Activated T-helper 17 cell treated with anti-CD3 and anti-CD28 coated beads, Interleukin-2, amount 50 U/mL, for 72 hours (primary cell): ENCODE measurements at places on chromosomes 2 and 18.

GRCh38 chr2:12734914-12735654, 18.3 kb downstream of the TRIB2 start:
- H3K27me3 ChIP-seq = no peaks in the 10 kb centered on the region
- peaks cover 59% of the 10 kb centered on the region for H3K4me1 ChIP-seq
- peak overlapping the region; percentile 26 for H3K4me3 ChIP-seq
- H3K27ac ChIP-seq = peak overlapping the region; percentile 32
- H3K36me3 ChIP-seq = peaks cover 88% of the 10 kb centered on the region
- ATAC-seq = peak; percentile 58

DNA sequence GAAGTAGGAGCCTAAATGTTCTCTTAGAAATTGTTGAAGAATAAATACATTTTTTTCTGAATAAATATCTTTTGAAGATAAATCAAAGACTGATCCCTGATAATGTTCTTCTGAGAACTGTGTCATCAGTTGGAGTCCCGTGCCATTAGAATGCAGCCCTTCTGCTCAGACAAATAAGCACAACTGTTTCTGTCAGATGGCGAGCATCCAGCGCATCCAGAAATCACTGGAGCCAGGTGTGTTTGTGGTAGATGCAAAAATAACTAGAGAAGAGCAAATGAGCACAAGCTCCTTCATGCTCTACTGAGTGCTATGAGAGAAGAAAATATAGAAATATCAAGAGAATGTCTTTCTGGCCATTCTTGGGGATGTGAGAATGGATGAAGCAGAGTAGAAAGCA, 573.7 kb downstream of the THSD7B start:
- H3K27ac ChIP-seq = no peak overlapping the region
- no peaks in the 10 kb centered on the region for H3K4me1 ChIP-seq
- H3K36me3 ChIP-seq = no peaks in the 10 kb centered on the region
- ATAC-seq = no peak
- no peak overlapping the region for H3K4me3 ChIP-seq

DNA sequence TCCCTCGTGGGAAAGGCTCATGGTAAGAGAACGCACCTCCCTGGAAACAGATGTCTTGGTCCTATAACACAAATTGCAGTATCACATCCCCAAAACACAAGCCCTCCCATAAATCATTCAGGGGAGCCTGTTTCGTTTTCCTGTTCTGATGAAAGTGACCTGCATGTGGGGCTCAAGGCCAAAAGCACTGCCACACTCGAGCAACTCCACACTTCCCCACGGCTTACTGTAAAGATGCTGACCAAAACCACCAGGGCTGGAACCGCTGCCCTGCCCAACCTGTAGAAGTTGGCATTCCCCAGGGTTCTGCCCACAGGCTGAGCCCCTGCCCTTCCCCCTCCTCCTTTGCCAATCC, 139.7 kb downstream of the BCL11A start:
- no peaks in the 10 kb centered on the region for H3K36me3 ChIP-seq
- H3K4me1 ChIP-seq = no peaks in the 10 kb centered on the region
- no peak overlapping the region for H3K4me3 ChIP-seq
- peaks cover 12% of the 10 kb centered on the region for H3K27me3 ChIP-seq

- no peaks in the 10 kb centered on the region for H3K4me1 ChIP-seq
- ATAC-seq = no peak
Measured at GRCh38 chr18:26383454-26384270, 157.4 kb downstream of the TAF4B start.

DNA sequence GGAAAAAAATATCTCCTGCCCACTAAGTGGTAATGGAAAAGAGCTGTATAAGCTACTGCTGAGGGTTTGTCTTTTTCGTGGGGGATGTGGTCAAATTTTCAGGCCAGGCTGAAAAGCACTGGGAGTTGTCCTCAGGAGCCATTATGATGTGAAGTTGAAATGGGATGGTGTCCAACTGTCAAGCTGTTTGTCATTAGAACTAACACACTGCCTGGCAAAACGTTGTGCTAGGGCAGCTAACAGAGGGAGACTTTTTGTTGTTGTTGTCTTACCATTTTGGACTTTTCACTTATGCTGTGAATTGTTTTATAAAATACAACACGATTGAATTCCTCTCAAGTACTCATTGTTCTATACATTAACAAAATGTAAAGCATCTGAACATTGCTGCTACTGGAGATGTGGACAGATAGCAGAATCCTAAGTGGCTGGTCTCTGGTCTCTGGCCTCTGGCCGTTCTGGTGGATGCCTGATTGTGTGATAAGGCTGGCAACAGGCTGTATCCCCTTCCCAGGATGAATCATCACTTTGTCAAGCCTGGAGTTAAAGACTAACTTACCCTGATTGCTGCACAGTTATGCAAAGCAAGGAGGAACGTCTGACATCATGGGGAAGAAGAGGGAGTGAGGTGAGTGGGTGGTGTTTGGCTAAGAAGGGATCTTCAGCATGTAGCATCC, 2.3 kb downstream of the MYO1B start:
- peaks cover 4% of the 10 kb centered on the region for H3K4me1 ChIP-seq
- H3K4me3 ChIP-seq = peak overlapping the region; percentile 82
- ATAC-seq = no peak
- peaks cover 5% of the 10 kb centered on the region for H3K36me3 ChIP-seq
- H3K27ac ChIP-seq = no peak overlapping the region
- peaks cover 19% of the 10 kb centered on the region for H3K27me3 ChIP-seq

DNA sequence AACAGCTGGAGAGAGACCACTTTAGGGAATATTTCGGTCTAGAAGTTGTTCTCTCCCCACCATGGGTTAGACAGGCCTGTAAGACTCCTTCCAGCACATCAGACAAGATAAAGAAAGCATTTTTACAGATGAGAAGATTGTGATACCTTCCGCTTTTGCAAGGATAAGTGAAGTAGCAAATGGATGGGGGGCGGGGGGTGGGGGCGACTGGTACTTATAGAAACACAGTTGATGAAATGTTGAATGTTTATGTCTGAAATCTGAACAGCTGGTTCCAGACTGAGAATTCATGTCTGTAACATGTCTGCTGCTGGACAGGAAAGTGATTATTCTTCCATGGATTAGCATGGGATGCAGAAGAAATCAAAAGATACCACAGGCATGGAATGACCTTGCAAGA, 90.5 kb upstream of the FN1 start:
- H3K36me3 ChIP-seq = no peaks in the 10 kb centered on the region
- no peaks in the 10 kb centered on the region for H3K27me3 ChIP-seq
- no peak overlapping the region for H3K4me3 ChIP-seq
- H3K27ac ChIP-seq = no peak overlapping the region

- H3K27me3 ChIP-seq = peaks cover 4% of the 10 kb centered on the region
- peaks cover 6% of the 10 kb centered on the region for H3K36me3 ChIP-seq
- H3K4me3 ChIP-seq = peak overlapping the region; percentile 45
Measured at GRCh38 chr2:174025271-174026121, 60.3 kb upstream of the SP3 start.

- H3K36me3 ChIP-seq = no peaks in the 10 kb centered on the region
- H3K27ac ChIP-seq = no peak overlapping the region
- no peaks in the 10 kb centered on the region for H3K27me3 ChIP-seq
- ATAC-seq = no peak
- H3K4me3 ChIP-seq = no peak overlapping the region
Measured at GRCh38 chr2:195352581-195352980, 304.4 kb upstream of the SLC39A10 start.

DNA sequence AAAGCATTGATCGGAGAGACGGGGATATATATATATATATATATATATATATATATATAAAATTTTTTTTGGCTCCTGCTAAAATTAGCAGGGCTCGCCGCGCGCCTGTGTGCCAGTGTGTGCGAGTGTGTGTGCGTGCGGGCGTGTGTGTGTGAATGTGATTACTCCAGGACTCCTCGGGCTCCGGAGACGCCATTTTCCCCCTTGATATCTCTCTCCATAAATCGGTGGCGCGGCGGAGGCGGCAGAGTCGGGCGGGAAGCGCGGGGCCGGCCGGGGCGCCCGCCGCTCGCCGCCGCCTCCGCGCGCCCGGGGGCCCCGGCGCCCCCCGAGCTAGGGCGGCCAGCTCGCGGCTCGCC, 795 bp upstream of the SETBP1 start:
- H3K27ac ChIP-seq = no peak overlapping the region
- peaks cover 9% of the 10 kb centered on the region for H3K36me3 ChIP-seq
- H3K4me3 ChIP-seq = no peak overlapping the region
- H3K27me3 ChIP-seq = peaks cover 17% of the 10 kb centered on the region
- ATAC-seq = peak; percentile 28

DNA sequence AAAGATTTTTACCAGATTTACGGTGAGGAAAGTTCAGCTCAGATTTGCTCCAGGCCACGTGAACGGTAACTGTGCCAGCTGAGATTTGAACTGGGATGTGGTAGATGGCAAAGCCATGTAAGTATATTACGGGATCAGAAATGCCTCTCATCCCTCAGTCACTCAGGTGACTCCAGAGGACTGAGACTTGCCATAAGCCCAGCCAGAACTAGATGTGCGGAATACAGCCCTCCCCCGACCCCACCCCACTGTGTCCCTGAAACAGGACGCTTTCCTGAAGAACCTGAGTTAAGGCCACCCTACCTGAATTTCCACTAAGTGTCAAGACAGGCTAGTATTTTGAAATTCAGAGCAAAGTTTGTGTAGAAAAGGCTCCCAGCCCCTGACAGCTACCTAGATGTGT, 1.3 kb upstream of the FHL2 start:
- H3K4me3 ChIP-seq = no peak overlapping the region
- H3K4me1 ChIP-seq = peaks cover 4% of the 10 kb centered on the region
- H3K36me3 ChIP-seq = no peaks in the 10 kb centered on the region
- no peak overlapping the region for H3K27ac ChIP-seq

GRCh38 chr2:121907928-121908327, 152.5 kb downstream of the TSN start:
- H3K4me1 ChIP-seq = no peaks in the 10 kb centered on the region
- ATAC-seq = no peak
- no peak overlapping the region for H3K27ac ChIP-seq

GRCh38 chr2:44333994-44334393, 27.3 kb downstream of the PREPL start:
- no peak overlapping the region for H3K4me3 ChIP-seq
- ATAC-seq = no peak
- peaks cover 91% of the 10 kb centered on the region for H3K36me3 ChIP-seq
- no peaks in the 10 kb centered on the region for H3K27me3 ChIP-seq
- no peaks in the 10 kb centered on the region for H3K4me1 ChIP-seq
- H3K27ac ChIP-seq = no peak overlapping the region

GRCh38 chr2:46294176-46294836, 2.9 kb upstream of the EPAS1 start:
- peaks cover 3% of the 10 kb centered on the region for H3K4me1 ChIP-seq
- no peak for ATAC-seq
- peaks cover 11% of the 10 kb centered on the region for H3K36me3 ChIP-seq
- no peak overlapping the region for H3K27ac ChIP-seq

DNA sequence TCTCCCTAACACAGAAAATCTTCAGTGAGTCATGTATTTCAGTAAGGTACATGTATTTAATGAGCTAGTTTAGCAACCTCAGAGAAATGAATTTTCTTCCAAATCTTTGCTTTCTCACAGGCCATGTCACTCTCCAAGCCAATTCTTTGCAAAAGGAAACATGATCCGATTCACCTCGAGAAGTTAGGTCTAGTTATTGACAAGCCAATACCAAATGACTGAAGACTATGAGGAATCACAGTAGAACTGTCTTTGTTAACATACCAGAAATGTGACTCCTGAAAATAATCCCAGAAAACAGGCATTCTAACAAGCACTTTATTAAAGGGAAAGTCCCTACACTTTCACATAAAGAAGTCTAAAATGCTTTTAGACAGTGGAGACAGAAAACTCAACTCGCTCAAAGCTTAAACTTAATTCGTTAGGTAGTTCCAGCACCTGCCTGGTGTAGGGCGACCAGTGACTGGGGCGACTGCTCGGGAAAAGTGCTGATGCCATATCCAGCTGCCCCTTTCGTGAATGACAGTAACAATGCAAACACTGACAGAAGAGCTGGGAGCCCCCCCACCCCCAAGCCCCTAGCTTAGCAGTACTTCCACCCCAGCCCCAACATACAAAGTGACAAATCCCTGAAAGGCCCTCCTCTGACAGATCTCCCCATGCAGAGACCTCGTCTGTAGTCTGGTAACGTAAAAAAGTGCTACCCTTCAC, 1.8 kb downstream of the MEMO1 start:
- H3K4me3 ChIP-seq = peak overlapping the region; percentile 87
- peaks cover 16% of the 10 kb centered on the region for H3K36me3 ChIP-seq
- H3K27ac ChIP-seq = peak overlapping the region; percentile 89
- ATAC-seq = no peak
- H3K27me3 ChIP-seq = no peaks in the 10 kb centered on the region

GRCh38 chr2:233503947-233504637, 62.5 kb downstream of the USP40 start:
- peaks cover 7% of the 10 kb centered on the region for H3K4me1 ChIP-seq
- no peak for ATAC-seq
- no peak overlapping the region for H3K4me3 ChIP-seq
- no peak overlapping the region for H3K27ac ChIP-seq
- peaks cover 63% of the 10 kb centered on the region for H3K36me3 ChIP-seq
- no peaks in the 10 kb centered on the region for H3K27me3 ChIP-seq

- ATAC-seq = no peak
- no peak overlapping the region for H3K27ac ChIP-seq
Measured at GRCh38 chr2:65669574-65669973, 237.2 kb upstream of the SPRED2 start.

GRCh38 chr18:74353169-74353775, 37.6 kb downstream of the C18orf63 start:
- no peaks in the 10 kb centered on the region for H3K27me3 ChIP-seq
- no peaks in the 10 kb centered on the region for H3K4me1 ChIP-seq
- no peak overlapping the region for H3K4me3 ChIP-seq
- no peaks in the 10 kb centered on the region for H3K36me3 ChIP-seq
- H3K27ac ChIP-seq = no peak overlapping the region

GRCh38 chr2:172387361-172387760, 40.0 kb upstream of the ITGA6 start:
- no peaks in the 10 kb centered on the region for H3K4me1 ChIP-seq
- H3K27ac ChIP-seq = no peak overlapping the region
- no peak for ATAC-seq
- peaks cover 3% of the 10 kb centered on the region for H3K27me3 ChIP-seq
- H3K36me3 ChIP-seq = no peaks in the 10 kb centered on the region

- H3K4me3 ChIP-seq = no peak overlapping the region
- peaks cover 5% of the 10 kb centered on the region for H3K27me3 ChIP-seq
- H3K36me3 ChIP-seq = no peaks in the 10 kb centered on the region
- no peaks in the 10 kb centered on the region for H3K4me1 ChIP-seq
- ATAC-seq = no peak
Measured at GRCh38 chr2:26487192-26487591, 9.3 kb upstream of the OTOF start.

GRCh38 chr2:36123995-36124394, 231.6 kb upstream of the CRIM1 start:
- H3K27ac ChIP-seq = no peak overlapping the region
- ATAC-seq = peak; percentile 95
- H3K27me3 ChIP-seq = peaks cover 18% of the 10 kb centered on the region
- H3K4me1 ChIP-seq = no peaks in the 10 kb centered on the region
- H3K36me3 ChIP-seq = no peaks in the 10 kb centered on the region

- H3K27me3 ChIP-seq = no peaks in the 10 kb centered on the region
- no peaks in the 10 kb centered on the region for H3K4me1 ChIP-seq
- peaks cover 24% of the 10 kb centered on the region for H3K36me3 ChIP-seq
- no peak overlapping the region for H3K27ac ChIP-seq
- ATAC-seq = no peak
Measured at GRCh38 chr2:176325732-176326131, 56.5 kb downstream of the MTX2 start.

GRCh38 chr2:8643996-8644356, 37.9 kb upstream of the ID2 start:
- no peaks in the 10 kb centered on the region for H3K36me3 ChIP-seq
- H3K4me3 ChIP-seq = no peak overlapping the region
- H3K27ac ChIP-seq = peak overlapping the region; percentile 48
- no peak for ATAC-seq
- no peaks in the 10 kb centered on the region for H3K4me1 ChIP-seq

GRCh38 chr2:46446871-46447568, 32.3 kb upstream of the TMEM247 start:
- H3K36me3 ChIP-seq = no peaks in the 10 kb centered on the region
- H3K27ac ChIP-seq = no peak overlapping the region
- H3K27me3 ChIP-seq = peaks cover 3% of the 10 kb centered on the region
